GM18507 (cell line): ENCODE measurements at places on chromosomes 3 and 15.

DNA sequence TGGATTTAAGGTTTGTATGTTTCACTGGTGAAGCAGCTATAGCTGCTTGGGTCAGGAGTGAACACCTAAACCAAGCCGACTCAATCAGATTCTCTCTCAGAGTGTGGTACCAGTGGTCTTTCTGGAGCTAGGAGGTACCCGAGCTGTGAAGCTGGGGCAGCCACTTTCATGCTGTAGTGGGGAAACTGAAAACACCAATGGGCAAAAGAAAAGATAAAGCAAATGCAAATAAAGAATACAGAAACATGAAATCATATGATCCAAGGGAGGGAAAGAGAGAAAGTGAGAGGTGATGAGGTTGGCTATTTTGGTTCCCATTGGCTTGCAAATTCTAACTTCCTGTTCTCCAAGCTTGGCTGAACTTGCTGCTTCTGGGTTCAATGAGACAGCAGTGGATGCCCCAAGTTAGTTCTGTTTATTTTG lies 212.3 kb upstream of the CFAP20DC start:
- no peak for DNase-seq

DNA sequence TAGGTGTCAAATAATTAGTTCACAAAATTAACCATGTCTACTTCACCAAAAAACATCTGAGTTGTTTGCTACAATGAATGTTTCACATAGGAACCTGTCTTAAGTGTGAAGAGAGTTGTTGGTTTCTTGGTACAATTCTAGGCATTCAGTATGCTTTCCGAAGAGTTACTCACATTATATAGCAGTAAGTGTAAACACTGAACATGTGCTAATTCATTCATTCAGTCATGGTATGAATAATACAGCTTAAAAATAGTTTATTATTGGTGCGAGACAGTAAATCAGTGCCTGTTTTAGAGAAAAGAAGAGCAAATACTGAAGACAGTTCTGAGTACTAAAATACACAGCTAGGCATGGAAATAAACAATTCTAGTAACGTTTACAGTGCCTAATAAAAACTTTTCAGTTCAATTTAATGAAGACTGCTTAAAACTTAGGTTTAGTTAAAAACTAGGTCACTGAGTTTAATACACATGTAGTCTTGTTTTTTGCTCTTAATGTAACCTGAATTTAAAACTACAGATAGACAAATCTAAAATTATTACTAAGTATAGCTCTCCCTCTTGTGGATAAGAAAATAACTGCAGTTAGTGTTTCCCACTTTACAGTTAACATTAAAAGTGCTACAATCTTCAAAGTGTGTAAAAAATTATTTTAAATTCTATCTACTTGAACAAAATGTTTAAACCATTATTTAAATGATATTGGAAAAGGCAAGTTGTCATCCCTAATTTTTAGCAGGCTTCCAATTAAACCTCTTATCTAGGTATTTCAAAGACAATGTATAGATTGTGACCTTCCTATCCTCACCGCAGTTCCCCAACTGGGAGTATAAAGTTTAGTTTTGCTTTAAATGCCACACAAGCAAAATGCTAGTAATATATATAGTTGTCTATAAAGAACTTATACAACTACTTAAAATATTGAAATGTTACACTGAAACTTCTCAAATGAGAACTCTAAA lies 20.1 kb upstream of the ZCWPW2 start:
- DNase-seq = no peak

- no peak for DNase-seq
These were observed 327.0 kb downstream of the FEZF2 start for GRCh38 chr3:62046326-62046725.

DNA sequence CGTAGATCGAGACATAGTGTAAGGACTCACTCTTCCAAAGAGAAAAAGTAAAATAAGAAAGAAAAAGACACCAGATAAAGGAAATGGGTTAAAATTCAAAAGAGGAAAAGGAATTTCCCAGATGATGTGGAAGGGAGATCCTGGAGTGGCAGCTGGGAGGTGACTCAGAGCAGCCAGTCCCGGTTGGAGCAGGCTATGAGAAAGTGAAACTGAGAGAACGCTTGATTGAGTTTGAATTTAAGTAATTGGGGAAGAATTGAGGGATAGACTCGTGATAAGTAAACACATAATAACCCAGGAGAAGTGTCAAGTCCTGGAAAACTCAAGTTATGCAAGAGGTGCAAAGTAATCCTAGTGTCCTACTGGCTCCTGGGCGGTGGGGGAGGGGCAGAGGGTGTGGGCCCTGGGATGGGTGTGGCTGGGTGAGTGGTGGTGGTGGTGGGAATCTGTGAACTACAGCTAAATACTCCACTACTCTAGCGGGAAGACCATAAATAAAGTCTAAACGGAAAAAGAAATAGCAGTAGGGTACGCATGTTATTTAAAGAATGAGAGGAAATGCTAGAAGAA lies 1.2 kb downstream of the PRR20G start:
- DNase-seq = no peak

- DNase-seq = no peak
These were observed 243.4 kb downstream of the WNT5A start for GRCh38 chr3:55243678-55244077.

GRCh38 chr15:74468341-74469032 lies 7.5 kb upstream of the UBL7 start:
- no peak for DNase-seq

DNA sequence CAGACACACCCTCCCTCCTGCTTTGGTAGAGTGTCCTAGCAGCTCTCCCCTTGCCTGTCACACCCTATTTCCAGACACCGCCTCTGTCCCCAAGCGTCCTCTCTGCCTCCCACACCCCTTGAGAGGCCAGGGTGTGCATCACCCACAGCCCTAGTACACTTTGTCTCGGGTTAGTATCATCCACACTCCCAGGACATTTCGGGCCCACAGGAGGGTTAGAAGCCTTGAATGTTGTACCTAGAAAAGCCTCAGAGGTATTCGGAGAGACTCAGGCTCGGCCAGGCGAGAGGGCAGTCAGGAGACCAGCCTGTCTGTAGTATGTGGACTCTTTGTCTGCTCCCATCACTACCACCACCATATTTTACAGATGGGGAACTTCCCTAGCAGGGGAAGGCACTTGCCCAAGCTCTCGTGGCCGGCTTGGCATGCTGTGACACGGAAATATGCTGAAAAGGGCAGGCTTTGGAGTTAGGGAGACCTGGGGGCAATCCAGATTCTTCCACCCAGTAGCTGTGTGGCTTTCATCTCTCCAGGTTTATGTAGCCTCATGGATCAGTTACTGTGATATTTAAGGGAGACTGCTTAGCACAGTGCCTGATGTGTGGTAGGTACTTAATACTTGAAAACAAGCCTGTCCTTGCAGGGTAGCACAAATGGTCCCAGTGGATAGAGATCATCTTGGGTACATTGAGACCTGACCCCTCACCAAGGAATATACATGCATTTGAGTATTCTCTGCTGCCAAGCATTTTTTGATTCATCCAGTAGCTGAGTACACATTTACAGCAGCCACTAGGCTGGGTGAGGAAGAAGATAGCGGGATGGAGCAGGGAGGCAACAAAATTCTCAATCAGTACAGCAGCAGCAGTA lies 1.4 kb downstream of the TMEM43 start:
- DNase-seq = no peak

DNA sequence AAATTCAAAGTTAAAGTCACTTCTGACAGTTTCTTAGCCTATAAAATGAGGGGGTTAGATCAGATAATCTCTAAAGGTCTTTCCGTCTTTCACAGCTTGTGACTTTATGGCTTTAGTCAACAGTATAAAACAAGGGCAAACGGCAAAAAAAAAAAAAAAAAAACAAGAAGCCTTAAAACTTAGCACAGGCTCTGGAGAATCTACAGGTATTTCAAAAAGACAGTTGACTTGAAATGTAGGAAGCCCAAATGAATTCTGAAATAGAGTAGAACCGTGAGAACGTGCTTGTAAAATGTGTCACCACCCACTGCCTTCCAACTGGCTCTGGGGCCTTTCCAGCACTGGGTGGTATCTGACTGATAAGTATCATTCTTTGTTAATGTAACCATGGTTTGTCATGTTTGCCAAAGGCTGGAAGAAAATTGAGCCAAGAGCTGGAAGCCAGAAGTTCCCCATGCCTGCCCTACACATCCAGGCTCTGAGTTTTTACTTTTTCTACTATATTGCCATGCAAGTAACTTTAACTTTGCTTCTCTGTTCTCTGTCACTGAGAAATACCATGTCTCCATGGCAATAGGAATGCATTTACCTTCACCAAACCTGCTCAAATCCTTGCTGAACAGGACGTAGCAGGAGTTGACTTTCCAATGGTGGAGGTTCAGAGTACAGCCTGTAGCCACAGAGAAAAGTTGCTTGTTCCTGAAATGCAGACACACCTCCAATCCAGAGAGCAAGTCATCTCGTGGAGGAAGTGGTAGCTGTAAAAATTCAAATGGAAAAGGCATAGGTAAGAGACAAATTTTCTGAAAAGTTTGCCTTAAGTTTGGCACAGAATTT lies 35.8 kb upstream of the THSD4 start:
- no peak for DNase-seq

DNA sequence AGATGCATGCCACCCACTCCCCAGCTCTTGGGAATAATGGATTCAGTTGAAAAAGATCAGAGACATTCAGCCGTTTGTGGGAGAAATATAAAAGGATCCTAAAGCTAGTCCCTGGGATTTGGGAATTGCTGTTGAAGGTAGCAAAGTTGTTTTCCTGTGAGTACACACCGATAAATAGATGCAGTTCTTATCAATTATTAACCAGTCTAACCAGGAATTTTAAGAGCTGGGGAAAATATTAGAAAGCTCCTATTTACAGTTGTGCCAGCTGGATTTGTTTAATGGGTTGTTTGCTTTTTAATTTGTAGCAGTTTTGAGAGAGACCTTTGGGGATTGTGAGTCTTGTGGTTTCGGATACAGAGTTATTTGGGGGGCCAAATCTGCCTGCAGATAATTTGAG lies 44.2 kb upstream of the SKOR1 start:
- no peak for DNase-seq

DNA sequence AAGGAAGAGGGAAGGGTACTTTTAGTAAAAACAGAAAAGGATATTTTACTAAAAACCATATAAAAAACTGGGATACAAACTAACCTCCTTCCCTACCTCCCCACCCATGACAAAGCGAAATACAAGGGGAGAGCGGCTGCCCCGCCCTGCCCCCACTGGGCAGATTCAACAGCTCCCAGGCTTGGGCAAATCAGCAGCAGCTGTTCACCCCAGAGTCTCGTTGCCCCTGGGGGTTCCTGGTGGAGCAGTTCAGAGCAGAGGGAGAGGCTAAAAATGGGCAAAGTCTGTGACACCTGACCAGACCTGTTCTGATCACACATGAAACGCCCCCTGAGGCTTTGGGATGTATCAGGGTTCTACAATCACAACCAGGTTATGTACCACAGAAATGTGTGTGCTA lies 2.5 kb upstream of the ETFA start:
- DNase-seq = no peak

DNA sequence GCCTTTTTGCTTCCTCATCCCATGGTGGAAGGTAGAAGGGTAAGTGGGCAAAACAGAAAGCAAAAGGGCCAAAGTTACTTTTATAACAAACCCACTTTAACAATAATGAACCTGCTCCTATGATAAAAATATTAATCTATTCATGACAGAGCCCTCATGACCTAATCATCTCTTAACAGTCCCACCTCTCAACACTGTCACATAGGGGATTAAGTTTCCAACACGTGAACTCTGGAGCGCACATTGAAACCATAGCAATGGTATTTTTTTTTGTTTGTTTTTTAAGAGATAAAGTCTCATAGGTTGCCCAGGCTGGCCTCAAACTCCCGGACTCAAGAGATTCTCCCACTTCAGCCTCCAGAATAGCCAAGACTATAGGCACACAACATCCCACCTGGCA lies 30.7 kb downstream of the KATNBL1 start:
- DNase-seq = no peak
